ENCODE measurements at places on chromosomes 6 and 20.

- DNase-seq: no peak
These were observed 172.4 kb downstream of the MMS22L start for GRCh38 chr6:97110626-97111025.

- no peak for DNase-seq
These were observed 25.0 kb downstream of the FOXP4 start for GRCh38 chr6:41571021-41571780.

DNA sequence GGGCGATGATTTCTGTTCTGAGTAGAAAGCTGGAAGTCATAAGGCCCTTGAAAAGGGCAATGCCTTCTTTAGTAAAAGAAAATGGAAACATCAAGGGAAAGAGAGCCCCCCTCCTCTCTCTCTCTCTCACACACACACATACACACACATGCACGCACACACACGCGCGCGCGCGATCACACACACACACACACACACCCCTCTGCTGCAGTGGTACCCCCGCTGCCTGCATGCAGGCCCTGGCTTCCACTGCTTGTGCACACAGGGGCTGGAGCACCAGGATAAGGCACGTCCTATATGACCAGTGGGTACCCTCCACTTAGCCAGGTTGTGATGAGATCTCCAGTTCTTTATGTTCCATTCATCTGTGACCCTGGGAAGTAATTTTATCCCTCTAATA is 300.9 kb downstream of the SLC35F1 start:
- DNase-seq: no peak

DNA sequence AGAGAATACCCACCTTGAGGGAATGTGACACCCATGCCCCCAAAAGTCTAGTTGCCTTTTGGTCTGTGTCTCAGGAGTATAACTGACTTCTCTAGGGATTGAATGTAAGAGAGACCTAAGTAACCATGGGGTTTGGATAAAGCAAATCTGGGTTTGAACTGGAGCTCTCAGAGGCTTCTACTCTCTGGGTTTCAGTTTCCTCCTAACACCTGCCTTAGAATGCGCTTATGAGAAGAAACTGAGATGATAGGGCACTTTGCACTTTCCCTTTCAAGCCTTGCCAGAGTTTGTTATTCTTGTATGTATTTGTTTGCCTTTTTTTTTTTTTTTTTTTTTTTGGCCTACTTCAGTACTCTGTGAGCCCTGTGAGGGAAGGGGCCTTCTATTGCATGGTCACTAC is 19.4 kb downstream of the SDHAF4 start:
- no peak for DNase-seq

DNA sequence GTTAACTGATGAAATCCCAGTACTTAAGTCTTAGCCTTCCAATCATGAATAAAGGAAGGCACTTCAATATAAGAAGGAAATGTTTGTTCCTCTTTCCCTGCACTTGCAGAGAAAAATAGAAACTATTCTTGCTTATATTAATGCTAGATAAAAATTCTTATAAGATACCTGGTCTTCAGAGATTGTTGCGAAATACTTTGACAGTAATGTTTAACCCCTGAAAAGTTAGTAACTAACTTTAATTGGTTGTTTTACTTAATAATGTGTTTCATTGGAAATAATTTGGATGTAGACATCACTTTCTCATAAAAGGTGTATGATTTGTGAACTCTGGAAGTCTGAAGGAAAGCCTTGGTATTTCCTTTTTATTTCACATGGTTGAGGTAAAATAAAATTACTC is 294.2 kb upstream of the SYNCRIP start:
- DNase-seq: no peak

- no peak for DNase-seq
These were observed 1.1 kb upstream of the BHLHE23 start for GRCh38 chr20:63007646-63008488.

DNA sequence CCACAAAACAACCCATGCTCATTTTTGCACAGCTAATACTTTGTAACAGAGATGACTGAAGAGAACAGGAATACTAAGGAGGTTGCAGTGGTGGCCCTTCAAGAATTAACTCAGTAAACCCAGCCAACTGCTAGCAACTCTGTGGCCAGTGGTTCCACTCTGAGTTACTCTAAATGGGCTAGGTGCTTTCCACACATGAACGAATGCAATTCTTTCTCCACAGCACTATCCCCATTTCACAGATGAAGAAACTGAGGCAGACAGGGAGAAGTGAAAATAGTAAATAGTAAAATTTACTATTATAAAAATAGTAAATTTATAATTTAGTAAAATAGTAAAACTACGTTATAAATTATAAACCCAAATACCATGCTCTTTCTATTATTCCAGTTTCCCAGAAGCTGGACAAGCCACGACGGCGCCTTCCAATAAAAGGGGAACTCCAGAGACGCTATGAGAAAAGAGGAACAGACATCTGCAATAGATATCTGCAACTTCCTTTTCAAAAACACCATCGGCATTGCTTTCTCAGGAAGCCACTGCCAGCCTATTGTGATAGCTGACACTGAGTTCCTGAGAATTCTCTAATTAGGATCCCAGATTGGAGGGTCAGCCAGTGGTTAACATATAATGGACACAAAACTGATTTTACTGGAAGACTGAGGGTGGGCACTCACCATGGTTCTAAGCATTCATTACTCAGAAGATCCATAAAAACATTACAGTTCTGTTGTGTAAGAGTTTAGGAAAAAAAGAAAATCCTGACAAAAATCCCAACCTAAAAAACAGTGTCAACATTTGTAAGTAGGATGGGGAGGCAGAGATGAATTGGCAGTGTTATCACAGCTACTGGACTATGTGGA is 16.2 kb downstream of the FKBP1A start:
- no peak for DNase-seq

- no peak for DNase-seq
These were observed 11.9 kb downstream of the PYGB start for GRCh38 chr20:25259788-25260254.

- no peak for DNase-seq
These were observed 25.5 kb upstream of the ASXL1 start for GRCh38 chr20:32332614-32333013.

DNA sequence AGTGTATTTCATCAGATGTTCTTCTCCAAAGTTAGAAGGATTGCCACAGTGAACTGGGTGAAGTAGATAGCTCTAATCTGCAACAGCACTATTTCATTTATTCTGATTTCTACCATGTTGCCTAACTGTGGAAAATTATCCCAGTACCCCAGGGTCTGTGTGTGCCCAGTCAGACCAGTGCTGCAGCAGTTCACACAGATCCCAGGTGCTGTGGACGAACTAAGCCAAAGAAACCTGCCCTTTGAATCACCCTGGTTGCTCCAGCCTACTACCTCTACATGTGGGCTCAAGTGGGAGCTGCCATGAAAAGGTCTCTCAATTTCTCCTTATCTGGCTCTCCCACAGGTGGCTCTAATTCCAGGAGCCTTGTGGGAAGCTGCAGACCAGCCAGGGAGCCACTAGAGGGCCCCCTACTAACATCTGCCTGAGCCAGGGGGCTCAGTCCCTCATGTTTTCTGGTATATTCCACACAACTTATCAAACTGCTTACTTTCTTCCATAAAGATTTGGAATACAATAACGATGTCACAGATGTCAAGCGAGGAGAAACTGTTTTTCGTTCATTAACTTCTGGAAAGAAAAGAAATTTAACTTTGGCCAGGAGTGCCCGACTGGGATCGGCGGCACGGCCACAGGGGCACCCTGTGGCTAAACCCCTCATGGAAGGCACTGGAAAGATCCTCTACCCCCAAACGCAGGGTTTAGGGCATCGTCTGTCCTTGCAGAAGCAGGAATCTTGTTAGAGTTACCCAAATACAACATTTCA is 31.6 kb upstream of the LY86 start:
- DNase-seq: peak; percentile 23

- no peak for DNase-seq
These were observed 74.5 kb downstream of the PDE10A start for GRCh38 chr6:165588515-165588914.

- DNase-seq: no peak
These were observed 79.0 kb downstream of the LYRM4 start for GRCh38 chr6:5181510-5182317.

DNA sequence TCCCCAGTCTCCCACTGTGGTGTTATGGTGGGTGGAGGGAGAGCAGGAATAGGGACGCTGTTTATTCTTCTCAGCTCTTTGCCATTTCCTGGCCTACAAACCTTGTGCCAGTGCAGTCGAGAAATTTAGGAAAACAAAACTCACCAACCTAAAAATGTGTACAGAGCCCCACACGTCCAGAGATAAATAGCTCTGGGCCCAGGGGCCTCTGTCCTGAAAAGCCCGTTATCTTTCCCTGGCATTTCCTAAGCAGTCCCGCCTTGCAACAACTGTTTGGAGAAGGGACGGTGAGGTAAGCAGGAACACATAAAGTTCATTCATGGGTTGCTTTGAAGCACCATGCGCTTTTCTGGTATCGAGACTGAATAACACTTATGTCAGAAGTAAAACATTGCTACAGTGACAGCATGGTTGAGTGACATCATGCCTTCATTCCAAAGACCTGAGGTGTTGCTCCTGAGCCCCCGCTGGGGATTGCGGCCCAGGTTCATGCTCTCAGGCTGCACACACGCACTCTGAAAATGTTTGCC is 80.1 kb upstream of the NXT1 start:
- no peak for DNase-seq

- no peak for DNase-seq
These were observed 1.7 kb upstream of the RTEL1 start for GRCh38 chr20:63656451-63656850.

- no peak for DNase-seq
These were observed 223.0 kb downstream of the NKAIN2 start for GRCh38 chr6:124026694-124027093.

- DNase-seq: no peak
These were observed 865 bp downstream of the STK38 start for GRCh38 chr6:36546308-36546919.

DNA sequence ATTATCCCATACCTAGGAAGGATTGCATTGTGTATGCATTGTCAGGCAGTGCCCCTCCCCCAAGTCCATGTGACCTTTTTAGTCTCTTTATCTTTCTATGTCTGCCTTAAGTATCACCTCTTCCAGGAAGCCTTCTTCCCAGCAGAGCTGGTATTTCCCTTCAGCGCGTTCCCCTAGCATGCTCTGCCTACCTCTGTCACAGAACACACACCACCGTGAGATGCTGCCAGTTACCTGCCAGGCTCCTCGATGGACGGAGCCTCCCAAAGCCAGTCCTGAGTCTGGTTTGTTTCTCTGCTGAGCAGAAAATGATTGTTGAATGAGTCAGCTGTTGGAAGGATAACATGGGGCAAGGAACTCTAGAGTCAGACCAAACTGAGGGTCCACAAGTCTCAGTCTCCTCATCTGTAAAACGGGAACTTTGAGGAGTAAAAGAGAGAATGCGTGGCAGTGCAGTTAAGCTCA is 11.3 kb upstream of the ZNF335 start:
- DNase-seq: no peak

DNA sequence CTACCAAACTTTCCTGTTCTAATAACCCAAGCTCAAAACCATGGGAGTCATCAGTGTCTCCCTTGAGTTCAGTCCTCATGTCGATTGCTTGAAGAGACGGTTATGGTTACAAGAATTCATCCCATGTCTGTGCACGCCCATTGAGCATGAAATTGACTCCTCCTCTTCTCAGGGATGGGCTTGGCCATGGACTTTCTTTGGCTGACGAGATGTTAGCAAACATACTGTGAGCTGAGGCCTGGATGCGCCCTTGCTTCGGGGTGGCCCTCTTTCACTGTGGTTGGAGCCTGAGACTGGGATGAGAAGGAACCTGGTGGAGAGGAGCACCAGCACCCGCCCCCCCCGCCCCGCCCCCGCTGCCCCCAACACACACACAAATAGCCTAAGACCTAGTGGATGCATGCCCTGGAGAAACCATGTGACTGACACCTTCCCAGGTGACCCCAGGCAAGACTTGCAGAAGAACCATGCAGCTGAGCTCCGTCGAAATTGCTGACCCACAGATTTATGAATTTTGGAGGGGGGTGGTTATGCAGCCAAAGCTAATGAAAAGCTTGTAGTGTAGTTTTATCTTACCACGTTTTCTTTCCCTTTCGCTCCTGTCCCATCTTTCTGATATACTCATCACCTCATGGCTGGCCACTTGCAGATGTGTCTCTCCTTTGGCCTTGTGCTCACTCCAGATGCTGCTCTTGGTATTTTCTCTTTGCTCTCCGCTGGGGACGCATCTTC is 231.4 kb downstream of the CDH4 start:
- DNase-seq: no peak

DNA sequence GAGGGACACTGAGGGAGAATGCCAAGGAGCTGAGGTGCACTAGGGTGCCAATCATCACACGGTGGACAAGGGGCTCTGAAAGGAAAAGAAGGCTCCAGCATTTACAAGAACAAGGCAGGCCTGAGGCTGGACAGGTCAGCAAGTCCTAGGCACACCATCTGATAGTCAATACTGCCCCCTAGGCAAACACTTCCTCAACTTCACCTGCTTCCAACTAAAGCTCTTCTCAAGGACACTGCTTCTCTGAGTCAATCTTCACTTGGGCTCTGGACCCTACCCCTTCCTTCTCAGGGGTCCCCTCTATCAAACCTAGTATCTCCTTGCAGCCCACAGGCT is 37.7 kb upstream of the SLC4A11 start:
- DNase-seq: no peak

- DNase-seq: no peak
These were observed 152.4 kb upstream of the PROKR2 start for GRCh38 chr20:5469111-5469510.

DNA sequence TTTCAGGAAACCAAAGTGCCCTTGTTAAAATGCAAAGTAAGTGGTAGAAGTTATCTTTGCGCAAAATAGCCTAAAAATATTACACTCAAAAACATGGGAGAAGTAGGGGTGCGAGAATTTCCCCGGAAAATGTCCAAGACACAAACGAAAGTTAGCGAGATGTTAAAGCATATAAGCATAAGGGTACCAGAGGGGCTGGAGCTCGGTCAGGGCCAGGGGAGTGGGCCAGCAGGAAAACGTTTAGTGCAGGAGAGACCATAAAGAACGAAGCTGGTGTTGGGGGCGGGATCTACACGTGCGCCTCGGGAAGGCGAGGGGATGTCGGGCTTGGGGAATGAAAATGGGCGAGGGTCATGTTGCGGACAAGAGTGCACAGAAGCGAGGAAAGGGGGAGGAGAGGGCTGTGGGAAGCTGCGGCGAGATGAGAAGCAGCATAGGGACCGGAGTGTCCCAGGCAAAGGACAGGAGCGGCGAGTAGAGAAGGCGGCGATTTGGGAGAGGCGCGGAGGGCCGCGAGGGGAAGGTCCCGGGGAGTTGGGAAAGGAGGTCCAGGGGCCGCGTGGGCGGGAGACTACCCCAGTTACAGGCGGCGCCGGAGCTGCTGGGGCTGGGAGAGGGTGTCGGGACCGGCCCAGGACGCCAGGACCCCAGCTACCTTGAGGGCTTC is 600 bp downstream of the XPO5 start:
- no peak for DNase-seq

DNA sequence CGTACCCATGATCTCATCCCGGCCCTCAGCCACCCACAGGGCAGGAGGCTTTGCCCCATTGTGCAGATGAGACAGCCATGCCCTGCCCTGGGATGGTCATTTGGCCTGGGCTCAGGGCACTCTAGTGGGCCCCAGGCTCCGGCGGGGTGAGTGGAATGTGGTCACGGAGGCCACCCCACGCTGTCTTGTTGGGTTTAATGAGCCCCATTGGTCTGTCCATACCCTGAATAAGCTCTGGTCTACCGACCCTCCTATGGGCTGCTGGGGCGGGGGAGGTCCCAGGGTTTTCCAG is 50.6 kb downstream of the FGD2 start:
- DNase-seq: no peak
